Heart right ventricle (tissue), 16 donors: ENCODE measurements at places on chromosomes 1 and 21. TPM values are rescaled to one million over a fixed set of nuclear protein-coding genes. Genes with fewer than 3 reads are reported as not detected.

- no peak for DNase-seq
Measured at GRCh38 chr1:38074302-38074677, 27.7 kb upstream of the POU3F1 start.

SLC6A9 gene
- 0.88 TPM for polyA plus RNA-seq

GRCh38 chr1:223246476-223247112 is 103.5 kb upstream of the TLR5 start:
- no peak for DNase-seq

GRCh38 chr1:15038232-15039016 is 115.1 kb upstream of the TMEM51 start:
- no peak for DNase-seq

MCOLN3 gene
- 2.7 TPM for polyA plus RNA-seq

DNA sequence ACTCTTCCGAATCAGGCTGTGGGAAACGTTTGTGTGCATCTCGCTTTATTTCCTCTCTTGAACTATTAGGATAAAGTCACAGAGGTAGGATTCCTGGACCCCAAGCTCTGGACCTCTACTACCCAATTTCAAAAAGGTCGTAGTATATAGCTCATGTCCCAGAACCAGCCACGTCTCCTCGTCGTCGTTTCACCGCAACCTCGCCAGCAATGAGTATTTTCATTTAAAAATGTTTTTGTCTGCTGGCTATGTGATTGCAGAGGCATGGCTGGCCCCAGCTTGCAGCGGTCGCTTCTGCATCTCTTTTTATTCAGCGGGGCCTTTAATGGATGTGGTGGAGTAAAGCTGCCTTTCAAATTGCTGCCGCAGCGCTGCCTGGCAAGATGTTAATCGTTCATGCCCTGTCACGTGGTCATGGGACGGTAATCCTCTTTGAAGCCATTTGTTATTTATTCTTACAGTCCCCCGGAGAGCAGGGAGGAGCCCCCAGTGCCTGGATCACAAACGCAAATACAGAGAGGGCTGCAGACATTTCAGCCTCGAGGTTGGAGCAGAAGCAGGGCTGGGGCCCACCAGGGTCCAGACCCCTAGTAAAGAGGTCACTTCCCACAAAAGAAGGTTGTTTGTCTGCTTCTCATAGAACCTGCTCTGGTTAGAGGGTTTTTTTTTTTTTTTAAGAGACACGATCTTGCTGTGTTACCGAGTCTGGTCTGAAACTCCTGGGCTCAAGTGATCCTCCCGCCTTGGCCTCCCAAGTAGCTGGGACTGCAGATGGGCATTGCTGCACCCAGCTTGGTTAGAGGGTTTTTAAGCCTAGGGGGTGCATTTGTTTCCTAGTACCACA is 11.6 kb upstream of the NPHP4 start:
- DNase-seq, result no peak

ST6GALNAC3 gene
- polyA plus RNA-seq, result 3.3 TPM

GRCh38 chr21:29490016-29490415 is 191.3 kb downstream of the BACH1 start:
- DNase-seq, result no peak

ZNF648 gene
- not detected for polyA plus RNA-seq

DNA sequence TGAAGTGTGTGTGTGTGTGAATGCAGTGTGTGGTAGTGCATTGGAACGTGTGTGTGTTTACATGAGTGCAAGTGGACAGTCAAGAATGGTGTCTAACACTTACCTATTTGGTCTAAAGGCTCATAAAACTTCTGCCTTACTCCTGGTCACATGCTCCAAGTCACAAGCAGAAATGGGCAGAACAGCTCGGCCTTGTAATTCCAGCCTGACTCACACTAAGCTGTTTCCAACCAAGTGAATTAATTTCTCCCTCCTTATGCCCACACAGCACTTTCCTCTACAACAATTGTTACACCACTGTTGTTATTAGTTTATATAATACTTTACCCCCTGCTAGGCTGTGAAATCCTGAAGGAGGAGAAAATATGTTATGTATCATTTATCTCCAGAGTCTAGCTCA is 43.8 kb downstream of the DDR2 start:
- no peak for DNase-seq
